ENCODE measurements at places on chromosomes 5 and 9.

DNA sequence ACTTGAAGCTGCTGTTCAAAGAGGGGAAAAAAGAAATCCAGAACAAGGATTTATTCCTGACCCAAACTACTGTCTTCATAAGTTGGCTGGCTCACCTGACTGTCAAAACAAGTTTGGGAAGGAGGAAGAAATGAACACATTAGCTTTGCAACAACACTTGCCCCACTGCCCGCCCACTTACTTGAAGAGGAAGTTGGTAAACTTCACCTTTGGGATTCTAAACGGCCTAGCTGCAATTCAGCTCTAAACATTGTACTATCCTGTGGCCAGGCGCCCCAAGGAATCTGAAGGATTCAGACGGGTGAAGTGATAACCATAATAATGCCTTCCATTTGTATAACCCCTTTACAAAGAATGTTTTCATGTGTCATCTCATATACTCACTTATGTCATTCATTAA is 199.4 kb downstream of the ARRDC3 start:
- DNase-seq = no peak

GRCh38 chr5:102713682-102714231 is 41.3 kb upstream of the PAM start:
- DNase-seq = no peak

DNA sequence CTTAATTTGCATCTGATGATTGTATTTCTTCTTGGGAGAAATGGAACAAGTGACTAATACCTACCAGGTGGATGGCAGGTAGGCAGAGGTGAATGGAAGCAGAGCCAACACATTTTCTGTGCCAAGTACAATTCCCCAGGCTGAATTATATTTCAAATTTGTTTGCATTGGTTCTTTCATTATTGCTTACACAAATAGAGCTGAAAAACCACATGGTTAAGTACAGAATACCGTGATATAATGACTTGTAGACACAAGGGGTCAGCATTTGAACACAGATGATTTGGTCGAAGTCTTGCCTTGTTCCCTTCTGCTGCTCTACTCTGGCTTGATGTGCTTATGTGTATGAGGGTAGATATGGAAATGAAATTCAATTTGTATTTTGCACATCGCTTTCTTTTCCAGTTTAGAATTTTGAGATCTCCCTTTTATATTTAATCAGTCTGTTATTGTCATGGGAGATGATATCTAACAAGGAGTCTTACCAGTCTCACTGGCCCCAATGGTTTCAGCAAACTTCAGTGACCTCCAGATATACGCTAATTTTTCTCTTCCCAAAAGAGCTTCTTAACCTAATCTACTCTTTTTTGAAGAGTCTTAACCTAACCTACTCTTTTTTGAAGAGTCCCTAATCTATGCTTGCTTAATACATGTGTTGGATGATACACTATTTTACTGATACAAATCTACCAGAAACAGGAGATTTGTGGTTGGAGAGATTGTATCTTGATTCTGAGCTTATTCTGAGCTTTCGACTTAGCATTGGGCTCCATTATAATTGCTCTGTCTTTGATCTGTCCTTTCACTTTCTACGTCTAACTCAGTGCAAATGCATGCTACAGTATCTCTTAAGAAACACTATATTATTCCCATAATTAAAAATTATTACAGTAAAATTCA is 88.1 kb downstream of the PCSK1 start:
- no peak for DNase-seq

DNA sequence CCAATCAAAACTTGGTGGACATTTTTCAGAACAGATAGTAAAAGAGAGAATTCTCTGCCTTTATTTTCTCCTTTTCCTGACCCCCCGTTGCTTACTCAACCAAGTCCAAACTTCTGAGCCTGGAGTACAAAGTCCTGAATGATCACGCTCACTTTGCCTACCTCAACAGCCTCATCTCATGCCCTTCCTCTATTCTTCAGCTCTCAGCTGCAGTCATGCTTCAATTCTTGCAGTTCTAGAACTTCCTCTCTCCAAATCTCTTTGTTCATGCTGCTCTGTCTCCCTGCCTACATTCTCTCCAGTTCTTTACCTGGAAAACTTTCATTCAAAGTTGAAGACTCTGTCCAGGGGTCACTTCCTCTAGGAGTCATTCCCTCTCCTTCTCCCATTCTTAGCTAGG is 398.5 kb upstream of the SLC24A2 start:
- no peak for DNase-seq

- no peak for DNase-seq
These were observed 82.2 kb upstream of the TLE1 start for GRCh38 chr9:81771571-81771970.

- no peak for DNase-seq
These were observed 78.6 kb downstream of the NTRK2 start for GRCh38 chr9:84748112-84748511.

DNA sequence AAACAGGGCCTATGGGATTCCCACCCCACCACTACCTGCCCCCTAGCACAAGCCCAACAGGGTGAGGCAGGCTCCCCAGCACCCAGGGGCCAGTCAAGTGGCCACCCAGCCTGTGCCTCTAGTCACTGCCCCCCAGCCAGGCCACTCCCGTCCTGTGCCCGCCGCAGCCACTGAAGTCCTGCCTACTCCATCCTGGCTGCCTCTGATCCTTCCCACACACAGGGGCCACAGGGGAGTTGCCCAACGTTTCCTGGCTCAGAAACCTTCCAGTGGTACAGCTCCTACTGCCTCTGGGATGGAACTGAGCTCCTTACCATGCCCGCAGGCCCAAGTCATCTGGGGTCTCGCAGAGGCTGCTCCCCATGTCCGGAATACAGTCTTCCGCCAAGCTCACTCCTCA is 70.2 kb upstream of the STXBP1 start:
- no peak for DNase-seq

All from activated naive CD8-positive, alpha-beta T cell treated with anti-CD3 and anti-CD28 coated beads, Interleukin-2, amount 50 U/mL, for 16 hours (primary cell).